Lower leg skin (tissue), 4 donors: ENCODE measurements at places on chromosomes 7 and 10.

DNA sequence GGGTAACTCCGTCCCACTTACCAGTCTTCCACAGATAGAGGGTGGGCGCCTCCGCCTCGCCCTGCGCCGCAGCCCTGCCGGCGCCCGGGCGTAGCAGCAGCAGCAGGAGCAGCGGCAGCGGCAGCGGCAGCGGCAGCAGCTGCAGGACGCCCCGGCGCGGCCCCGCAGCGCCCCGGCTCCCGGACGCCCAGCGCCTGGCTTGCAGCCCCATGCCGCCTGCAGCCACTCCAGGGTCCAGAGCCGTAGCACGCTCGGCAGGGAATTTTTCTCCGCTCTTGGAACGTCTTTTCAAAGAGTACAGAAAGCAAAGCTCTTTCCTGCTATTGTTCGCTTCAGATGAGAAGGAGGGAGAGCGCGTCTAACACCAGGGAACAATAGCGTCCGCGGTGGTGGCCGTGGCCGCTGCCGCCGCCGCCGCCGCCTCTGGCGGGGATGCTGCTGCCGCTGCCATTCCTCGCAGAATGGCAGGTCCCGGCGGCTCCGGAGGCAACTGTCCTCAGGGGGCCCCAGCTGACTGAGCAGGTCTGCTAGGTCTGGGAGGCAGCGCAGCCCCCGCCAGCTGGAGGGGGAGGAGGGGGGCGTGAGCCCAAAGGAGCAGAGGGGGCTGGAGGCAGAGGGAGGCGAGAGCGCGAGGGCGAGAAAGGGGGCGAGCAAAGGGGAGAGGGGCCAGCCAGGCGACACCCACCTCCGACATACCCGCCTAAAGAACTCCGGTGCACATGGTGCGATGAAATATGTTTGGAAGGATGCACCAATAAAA lies at the start of gene THSD7A:
THSD7A (minus strand) TSS at position 463 of the 760 bp plus-strand sequence; CDS start at position 211, 252 bp downstream.
- DNase-seq: peak; percentile 80

DNA sequence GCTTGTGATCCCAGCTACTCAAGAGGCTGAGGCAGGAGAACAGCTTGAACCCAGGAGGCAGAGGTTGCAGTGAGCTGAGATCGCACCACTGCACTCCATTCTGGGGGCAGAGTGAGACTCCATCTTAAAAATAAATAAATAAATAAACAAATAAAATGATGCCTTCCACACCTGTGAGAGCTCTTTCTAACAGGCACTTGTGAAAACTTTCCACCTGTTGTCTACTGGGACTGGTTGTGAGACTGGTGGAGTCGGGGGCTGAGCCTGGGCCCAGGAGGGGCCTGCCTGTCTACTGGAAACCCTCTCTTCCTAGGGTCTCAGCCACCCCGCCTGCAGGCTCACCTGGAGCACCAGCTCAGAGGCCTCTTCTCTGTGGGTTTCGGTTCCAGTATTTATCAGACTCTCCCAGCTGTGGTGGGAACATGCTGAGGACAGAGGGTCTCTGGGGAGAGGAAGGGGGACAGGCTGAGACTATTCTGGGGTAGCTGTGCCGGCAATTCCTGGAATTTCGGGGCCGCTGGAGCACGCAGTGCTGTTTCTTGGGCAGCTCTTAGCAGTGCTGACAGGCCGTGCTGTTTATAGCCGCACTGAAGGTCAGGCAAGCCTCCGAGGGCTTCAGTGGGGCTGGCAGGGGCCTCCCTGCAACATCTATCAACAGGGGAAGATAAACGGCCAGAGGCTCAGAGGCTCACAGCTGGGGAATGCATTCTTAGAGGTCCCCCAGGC lies 3.8 kb downstream of the LDB3 start:
- no peak for DNase-seq

GRCh38 chr10:46234431-46235060 lies 52.3 kb upstream of the ANTXRL start:
- peak; percentile 69 for DNase-seq

DNA sequence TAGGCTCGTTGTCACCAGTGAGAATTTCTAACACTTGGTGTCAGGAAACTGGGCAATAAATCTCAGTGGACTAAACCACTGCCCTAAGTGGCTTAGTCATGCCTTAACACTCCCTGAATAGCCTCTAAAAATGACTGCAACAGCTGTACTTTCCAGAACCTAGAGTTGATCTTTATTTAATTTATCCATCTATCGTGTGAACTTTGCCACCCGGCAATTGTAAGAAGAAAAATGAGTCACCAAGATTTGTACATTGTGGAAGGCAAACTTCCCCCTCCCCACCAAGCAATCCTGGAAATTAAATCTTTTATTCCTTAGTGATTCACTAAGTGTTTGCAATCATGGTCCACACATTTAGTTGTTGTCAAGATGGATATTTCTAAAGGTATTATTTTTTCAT lies 47.1 kb downstream of the NXPH1 start:
- no peak for DNase-seq

DNA sequence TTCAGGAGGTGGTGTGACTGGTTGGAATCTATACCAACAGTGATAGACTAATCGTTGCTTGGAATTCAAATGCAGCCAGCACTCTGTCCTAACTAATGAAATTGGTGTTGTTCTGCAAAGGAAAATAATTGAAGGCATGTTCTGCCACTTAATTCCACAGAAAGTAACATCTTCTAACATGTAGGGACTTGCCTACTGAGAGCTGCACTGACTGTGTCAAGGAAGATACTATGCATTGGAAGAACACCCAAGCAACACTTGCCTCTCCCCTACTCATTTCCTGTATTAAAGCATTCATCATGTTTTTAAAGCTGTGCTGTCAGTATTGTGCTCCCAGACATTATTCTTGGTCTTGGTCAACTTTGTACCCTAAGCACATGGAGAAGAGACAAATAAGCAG lies 2.7 kb upstream of the CYP3A7 start:
- no peak for DNase-seq

- DNase-seq: no peak
Observed at GRCh38 chr7:44711528-44711927, 37.1 kb upstream of the ZMIZ2 start.

- DNase-seq: no peak
Observed at GRCh38 chr10:47225928-47226645, 73.9 kb upstream of the GDF10 start.

GRCh38 chr10:35554036-35554435 lies 51.1 kb upstream of the GJD4 start:
- DNase-seq: no peak

- no peak for DNase-seq
Observed at GRCh38 chr10:71366690-71367089, 30.0 kb upstream of the CDH23 start.

GRCh38 chr10:110457851-110458250 lies 39.9 kb upstream of the DUSP5 start:
- peak; percentile 58 for DNase-seq

DNA sequence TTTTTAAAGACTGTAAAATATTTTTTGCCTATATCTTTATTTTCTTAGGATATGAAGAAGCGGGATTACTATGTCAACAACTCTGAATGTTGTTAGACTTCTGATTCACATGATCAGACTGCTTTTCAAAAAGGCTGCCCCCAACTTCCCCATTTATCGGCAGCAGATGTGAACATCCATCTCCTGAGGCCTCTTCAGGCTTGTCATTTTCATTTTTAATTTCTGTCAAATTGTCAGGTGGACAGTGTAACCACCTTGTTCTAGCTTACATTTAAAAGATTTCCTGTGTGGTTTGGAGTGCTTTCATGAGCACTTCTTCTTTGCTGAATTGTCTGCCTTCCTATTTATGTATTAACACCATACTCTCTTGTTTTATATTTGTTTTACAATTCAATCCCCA lies 78.8 kb upstream of the GSDME start:
- DNase-seq: no peak

DNA sequence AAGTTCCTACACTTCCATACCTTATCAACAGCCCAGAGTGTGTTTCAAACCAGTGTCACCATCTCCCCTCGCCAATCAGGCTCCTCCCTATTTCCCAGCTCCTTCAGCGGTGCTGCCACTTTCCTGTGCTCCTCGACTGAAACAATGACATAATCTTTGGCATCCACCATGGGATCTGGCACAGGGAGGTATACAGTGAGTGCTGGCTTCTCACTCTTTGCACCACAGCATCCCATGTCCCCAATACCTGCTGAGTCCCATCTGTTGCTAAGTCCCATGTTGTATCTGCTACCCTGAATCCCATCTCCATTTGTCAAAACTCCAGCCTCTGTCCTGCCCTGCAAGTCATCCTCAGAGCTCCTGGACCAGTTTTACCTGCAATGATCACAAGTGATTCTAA lies 15.4 kb downstream of the PAXIP1 start:
- no peak for DNase-seq
